KG1 (cell line): ENCODE measurements at places on chromosomes 5 and 9.

- DNase-seq: no peak
Observed at GRCh38 chr9:109020581-109021511, 7.5 kb upstream of the CTNNAL1 start.

DNA sequence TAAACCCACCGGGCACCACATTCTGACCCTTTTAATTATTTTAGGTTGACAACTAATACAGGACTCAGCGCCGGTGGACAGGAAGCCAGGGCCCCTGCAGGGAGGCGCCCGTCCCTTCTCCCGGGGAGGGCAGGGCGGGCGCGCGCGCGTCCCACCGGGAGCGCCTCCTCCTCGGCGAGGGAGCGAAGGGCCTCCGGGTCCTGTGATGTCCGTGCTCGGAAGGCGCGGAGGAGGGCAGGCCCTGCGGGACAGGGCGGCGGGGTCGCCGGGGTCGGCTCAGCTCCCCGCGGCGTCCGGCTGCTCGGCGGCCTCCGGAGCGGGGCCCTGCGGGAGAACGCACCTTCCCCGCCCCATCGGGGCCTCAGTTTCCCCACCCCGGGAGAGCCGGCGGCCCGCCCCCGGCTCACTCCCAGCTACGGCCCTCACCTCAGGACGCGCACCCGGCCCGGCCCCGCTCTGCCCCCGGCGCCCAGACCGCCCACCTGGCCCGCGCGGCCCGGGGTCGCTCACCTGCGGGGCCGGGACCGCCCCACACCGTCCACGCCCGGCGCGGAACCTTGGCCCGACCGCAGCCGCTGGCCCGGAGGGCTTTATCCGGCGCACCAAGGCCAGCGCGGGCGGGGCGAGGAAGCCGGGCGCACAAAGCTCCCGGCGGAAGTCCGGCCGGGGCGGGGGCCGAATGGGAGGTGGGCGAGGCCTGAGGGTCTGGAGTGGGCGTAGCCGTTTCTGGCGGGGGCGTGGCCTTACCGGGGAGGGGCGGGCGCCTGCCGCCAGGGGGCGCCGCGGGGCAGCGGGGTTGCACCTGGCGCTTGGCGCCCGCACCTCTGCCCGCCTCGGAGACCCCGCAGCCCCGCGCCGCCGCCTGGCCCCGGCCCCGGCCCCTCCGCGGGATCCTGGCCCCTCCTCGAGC, at the start of the genes EXD3 and NOXA1:
Gene EXD3, minus strand, starts transcription at position 559 of the 910 bp plus-strand sequence. CDS start 27,805 bp downstream, outside the sequence.
Gene NOXA1, plus strand, starts transcription at position 790 of the 910 bp plus-strand sequence. CDS start 137 bp downstream, outside the sequence.
- DNase-seq: peak; percentile 76

GRCh38 chr5:105593011-105593760, 2030.6 kb upstream of the NUDT12 start:
- no peak for DNase-seq

DNA sequence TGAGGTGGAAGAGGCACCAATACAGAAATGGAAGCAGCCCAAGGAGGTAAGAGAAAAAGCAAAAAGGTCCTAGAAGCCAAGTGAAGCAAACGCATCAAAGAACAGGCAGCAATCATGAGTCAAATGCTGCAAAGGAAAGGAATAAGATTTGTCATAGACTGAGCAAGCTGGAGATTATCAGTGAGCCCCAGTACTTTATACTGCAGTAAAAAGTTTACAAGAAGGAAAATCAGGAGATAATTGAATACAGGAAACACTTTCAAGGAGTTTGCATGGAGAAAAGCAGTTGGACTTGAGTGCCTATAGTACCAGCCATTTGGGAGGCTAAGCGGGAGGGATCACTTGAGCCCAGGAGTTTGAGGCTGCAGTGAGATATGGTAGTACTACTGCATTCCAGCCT, 7.2 kb upstream of the HAVCR1 start:
- no peak for DNase-seq

GRCh38 chr9:97666907-97667686, 30.0 kb downstream of the XPA start:
- peak; percentile 10 for DNase-seq

- DNase-seq: no peak
Observed at GRCh38 chr5:148336704-148337435, 1.5 kb downstream of the SPINK9 start.

DNA sequence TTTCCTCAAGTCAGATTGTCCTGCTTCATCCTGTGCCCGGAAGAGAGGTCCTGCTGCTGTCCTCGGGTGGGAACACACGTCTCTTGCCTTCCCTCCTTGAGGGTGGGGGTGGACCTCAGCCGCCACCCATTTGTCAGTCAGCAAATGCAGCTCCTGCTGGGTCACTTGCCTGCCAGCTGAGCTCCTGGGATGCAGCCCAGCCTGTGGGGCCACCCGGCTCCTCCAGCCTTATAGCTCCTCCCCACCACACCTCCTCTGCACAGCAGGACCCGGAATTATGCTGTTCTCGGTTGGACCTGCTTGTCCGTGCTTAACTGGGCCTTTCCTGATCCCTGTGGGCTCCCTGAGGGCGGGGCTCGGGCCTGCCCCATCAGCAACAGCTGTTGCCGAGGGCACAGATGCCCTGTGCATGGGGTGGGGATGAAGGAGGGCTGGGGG, 52.7 kb downstream of the RXRA start:
- no peak for DNase-seq

- DNase-seq: no peak
Observed at GRCh38 chr5:978693-979092, 29.9 kb upstream of the NKD2 start.

DNA sequence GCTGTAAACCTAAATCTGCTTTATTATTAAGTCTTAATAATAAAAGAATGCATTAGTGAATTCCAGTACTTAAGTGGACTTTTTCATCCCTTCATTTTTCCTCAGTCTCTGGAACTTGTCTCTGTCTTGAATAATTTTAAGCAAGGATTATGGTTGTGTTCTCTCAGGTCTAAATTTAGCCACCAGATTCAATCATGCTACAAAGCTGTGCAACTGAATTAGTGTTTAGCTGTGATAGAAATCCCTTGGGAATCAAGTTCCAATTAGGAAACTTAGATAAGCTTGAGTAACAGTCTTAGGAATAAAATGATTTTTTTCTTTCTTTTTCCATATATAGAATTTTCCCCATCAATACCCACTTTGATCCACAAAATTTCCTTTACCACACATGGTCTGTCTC, 104.3 kb downstream of the PLPPR1 start:
- DNase-seq: no peak

DNA sequence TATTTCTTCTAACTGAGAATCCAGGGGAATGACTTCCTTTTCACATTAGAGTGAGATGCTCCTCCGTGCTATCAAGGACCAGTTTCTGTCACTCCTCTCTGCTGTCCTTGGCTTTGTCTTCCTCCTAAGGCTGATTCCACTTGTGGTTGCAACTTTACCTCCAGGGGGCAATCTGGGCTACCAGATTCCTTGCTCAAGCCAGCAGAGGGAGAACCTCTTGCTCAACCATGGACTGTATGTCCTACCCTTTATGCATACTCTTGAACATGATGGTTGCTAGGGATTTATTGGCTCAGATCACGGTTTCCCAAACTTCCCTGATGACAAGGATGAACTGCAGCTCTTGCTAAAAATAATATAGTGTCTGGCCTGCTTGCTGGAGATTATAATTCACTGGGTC, 24.0 kb downstream of the NNT start:
- no peak for DNase-seq

DNA sequence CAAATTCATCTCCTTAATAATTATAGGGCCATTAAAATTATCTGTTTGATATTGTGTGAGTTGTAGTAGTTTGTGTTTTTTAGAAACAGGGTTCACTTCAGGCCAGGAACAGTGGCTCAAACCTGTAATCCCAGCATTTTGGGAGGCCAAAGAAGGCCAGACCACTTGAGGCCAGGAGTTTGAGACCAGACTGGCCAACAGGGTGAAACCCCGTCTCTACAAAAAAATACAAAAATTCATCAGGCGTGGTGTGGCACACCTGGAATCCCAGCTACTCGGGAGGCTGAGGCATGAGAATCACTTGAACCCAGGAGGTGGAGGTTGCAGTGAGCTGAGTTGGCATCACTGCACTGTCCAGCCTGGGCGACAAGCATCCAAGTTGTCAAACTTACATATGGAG, 57.0 kb downstream of the IARS1 start:
- DNase-seq: no peak

GRCh38 chr5:149852641-149853330, 91.8 kb downstream of the PDE6A start:
- no peak for DNase-seq

DNA sequence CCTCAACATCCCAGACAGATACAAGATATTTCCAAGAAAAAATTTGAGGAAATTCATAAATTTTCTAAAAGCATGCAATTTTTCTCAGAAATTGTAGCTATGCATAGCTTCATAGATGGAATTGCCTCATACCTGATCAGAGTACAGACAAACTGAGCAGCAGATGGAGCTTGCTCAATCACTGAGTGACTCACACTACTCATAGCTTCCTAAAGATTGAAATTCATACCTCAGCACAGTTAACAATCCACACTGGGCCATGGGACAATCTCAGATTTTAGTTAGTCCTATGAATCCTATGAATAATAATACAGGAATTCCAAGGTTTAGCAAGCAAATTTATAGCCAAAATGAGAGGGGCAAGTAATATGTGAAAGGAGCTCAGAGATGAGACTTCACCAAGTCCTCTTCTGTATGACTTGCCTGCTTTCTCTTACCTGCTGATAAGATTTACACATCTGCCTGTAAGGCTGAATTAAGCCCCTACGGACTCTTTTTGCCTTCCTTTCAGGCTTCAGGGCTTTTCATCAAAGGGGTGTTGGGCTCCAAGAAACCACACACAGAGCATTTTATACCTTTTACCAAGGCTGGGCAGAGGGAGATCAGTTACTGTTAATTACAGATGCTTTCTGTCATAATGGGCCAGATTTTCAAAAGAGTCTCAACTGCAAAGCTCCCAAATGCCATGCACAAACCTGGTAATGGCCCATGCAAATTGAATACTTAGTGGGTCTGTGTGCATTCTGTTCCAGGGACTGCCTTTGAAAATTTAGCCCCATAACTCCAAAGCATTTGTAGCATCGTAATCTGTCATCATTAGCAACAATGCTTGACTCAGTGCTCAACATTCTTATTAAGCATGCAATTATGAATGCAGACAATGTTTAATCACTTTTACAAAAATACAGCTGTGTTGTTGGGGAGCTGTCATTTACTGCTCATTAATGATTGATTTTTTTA, 439.3 kb downstream of the DTWD2 start:
- no peak for DNase-seq
